ENCODE measurements at places on chromosomes 7 and 10. TPM values are rescaled to one million over a fixed set of nuclear protein-coding genes. Genes with fewer than 3 reads are reported as not detected.

Gene ZNF783
- total RNA-seq: 11.8 TPM

Gene BTBD16
- total RNA-seq: 0.27 TPM

Gene GET4
- 26.6 TPM for total RNA-seq

- H3K36me3 ChIP-seq: no peaks in the 10 kb centered on the region
- DNase-seq: no peak
- H3K27me3 ChIP-seq: peaks cover 6% of the 10 kb centered on the region
Observed at GRCh38 chr7:31372231-31372959, 31.9 kb upstream of the NEUROD6 start.

- H3K4me1 ChIP-seq: no peaks in the 10 kb centered on the region
- no peaks in the 10 kb centered on the region for H3K27me3 ChIP-seq
- H3K36me3 ChIP-seq: peaks cover 5% of the 10 kb centered on the region
- no peak overlapping the region for H3K4me3 ChIP-seq
- no peak overlapping the region for H3K27ac ChIP-seq
- no peak for DNase-seq
Observed at GRCh38 chr7:66464059-66464458, 164.6 kb upstream of the KCTD7 start.

DNA sequence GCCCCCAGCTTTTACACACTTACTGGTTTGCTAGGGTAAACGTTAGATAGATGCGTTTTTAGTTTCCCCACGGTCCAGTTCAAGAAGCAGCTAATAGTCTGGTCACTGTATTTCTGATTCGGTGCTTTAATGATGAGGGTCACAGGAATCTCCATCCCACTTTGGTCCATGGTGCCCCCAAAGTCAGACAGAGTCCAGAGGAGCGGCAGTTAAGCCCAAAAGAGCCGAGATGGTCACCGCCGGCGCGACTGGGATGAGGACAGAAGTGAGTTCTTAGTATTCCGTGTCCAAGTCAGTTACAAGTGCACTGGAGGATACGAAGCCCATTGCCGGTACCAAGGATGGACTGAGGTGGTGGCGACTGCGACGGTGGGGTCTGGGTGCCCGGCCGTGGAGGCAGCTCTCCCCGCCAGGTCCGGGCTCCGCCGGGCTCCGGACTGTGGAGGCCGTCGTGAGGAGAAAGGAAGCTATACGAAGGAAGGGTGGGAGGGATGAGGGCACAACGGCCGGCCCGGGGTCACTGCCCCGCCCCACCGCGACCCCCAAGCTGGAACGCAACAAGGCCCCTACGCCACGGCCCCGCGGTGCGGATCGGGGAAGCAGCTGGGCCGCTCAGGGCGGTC lies 663 bp downstream of the HERPUD2 start:
- DNase-seq: no peak
- H3K27ac ChIP-seq: peak overlapping the region; percentile 79
- peaks cover 5% of the 10 kb centered on the region for H3K36me3 ChIP-seq
- H3K27me3 ChIP-seq: no peaks in the 10 kb centered on the region
- H3K4me3 ChIP-seq: peak overlapping the region; percentile 69

GRCh38 chr10:102157224-102157623 lies 5.0 kb downstream of the NOLC1 start:
- no peak for DNase-seq
- H3K27ac ChIP-seq: no peak overlapping the region
- H3K36me3 ChIP-seq: peaks cover 66% of the 10 kb centered on the region
- H3K27me3 ChIP-seq: no peaks in the 10 kb centered on the region
- peaks cover 6% of the 10 kb centered on the region for H3K4me1 ChIP-seq
- H3K4me3 ChIP-seq: no peak overlapping the region

DNA sequence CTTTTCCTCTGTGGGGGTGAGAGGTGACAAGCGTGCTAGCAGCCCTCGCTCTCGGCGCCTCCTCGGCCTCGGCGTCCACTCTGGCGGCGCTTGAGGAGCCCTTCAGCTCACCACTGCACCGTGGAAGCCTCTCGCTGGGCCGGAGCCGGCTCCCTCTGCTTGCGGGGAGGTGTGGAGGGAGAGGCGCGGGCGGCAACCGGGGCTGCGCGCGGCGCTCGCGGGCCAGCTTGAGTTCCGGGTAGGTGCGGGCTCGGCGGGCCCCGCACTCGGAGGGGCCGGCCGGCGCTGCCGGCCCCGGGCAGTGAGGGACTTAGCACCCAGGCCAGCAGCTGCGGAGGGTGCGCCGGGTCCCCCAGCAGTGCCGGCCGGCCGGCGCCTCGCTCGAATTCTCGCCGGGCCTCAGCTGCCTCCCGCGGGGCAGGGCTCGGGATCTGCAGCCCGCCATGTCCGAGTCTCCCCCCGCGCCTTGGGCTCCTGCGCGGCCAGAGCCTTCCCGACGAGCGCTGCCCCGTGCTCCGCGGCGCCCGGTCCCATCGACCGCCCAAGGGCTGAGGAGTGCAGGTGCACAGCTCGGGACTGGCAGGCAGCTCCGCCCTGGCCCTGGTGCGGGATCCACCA lies 352.8 kb upstream of the PODXL start:
- DNase-seq: no peak
- H3K4me3 ChIP-seq: no peak overlapping the region
- peaks cover 43% of the 10 kb centered on the region for H3K27me3 ChIP-seq
- H3K36me3 ChIP-seq: no peaks in the 10 kb centered on the region

GRCh38 chr7:96276019-96276418 lies 45.9 kb downstream of the SLC25A13 start:
- no peaks in the 10 kb centered on the region for H3K4me1 ChIP-seq
- no peaks in the 10 kb centered on the region for H3K36me3 ChIP-seq
- no peak overlapping the region for H3K27ac ChIP-seq
- DNase-seq: no peak

- no peak overlapping the region for H3K4me3 ChIP-seq
- H3K27ac ChIP-seq: no peak overlapping the region
- peaks cover 2% of the 10 kb centered on the region for H3K36me3 ChIP-seq
- peaks cover 26% of the 10 kb centered on the region for H3K27me3 ChIP-seq
- H3K4me1 ChIP-seq: peaks cover 3% of the 10 kb centered on the region
Observed at GRCh38 chr10:124459395-124459794, 2.2 kb upstream of the LHPP start.

DNA sequence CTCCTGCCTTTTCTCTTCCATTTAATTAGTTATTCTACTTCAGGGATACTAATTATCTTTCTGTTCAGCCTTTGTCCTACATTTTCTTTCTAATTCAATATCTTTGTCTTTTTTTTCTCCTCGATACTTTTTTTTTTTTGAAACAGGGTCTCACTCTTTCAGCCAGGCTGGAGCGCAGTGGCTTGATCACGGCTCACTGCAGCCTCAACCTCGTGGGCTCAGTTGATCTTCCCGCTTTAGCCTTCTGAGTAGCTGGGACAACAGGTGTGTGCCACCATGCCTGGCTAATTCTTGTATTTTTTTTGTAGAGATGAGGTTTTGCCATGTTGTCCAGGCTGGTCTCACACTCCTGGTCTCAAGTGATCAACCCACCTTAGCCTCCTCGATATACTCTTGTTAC lies 38.9 kb downstream of the CCSER2 start:
- H3K4me3 ChIP-seq: no peak overlapping the region
- H3K4me1 ChIP-seq: no peaks in the 10 kb centered on the region
- peaks cover 2% of the 10 kb centered on the region for H3K36me3 ChIP-seq

DNA sequence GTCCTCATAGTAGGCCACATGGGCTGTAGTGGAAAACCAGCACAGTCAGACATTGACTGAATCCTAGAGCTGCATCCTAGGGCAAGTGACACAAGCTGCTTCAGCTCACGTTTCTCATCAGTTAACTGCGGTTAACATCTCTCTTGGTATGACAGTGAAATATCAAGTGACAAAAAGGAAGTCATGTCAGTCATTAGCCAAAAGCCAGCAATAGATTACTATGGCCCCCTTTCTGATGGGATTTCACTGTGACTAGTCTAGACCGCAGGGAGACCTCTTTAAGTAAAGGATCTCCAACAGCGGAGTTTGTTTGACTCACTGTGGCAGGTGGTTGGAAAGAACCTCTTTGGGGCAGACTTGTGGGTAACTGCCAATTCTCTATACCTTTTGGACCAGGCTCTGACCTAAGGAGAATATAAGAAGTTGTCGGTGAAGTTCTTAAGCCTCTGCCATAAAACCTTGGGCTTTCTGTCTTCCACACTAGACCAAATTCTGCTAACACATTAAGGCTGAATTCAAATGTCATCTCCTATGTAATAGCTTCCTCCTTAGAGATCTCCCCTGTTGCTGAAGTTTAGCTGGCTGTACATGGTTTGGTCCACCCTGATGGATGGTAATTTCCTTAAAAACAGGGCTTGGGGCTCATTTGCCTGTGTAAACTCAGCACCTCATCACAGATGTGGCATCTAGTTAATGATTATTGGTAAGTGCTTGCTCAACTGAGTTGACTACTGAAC lies 115.3 kb downstream of the SGMS1 start:
- no peak overlapping the region for H3K27ac ChIP-seq
- H3K27me3 ChIP-seq: no peaks in the 10 kb centered on the region
- DNase-seq: no peak
- H3K4me1 ChIP-seq: peaks cover 28% of the 10 kb centered on the region

- no peaks in the 10 kb centered on the region for H3K4me1 ChIP-seq
- H3K36me3 ChIP-seq: no peaks in the 10 kb centered on the region
- H3K27ac ChIP-seq: no peak overlapping the region
- H3K4me3 ChIP-seq: no peak overlapping the region
Observed at GRCh38 chr10:3714967-3715366, 70.0 kb downstream of the KLF6 start.

- H3K27me3 ChIP-seq: peaks cover 6% of the 10 kb centered on the region
- no peak for DNase-seq
- no peak overlapping the region for H3K4me3 ChIP-seq
- peaks cover 22% of the 10 kb centered on the region for H3K4me1 ChIP-seq
- no peak overlapping the region for H3K27ac ChIP-seq
Observed at GRCh38 chr7:159063046-159063840, 81.4 kb downstream of the VIPR2 start.

DNA sequence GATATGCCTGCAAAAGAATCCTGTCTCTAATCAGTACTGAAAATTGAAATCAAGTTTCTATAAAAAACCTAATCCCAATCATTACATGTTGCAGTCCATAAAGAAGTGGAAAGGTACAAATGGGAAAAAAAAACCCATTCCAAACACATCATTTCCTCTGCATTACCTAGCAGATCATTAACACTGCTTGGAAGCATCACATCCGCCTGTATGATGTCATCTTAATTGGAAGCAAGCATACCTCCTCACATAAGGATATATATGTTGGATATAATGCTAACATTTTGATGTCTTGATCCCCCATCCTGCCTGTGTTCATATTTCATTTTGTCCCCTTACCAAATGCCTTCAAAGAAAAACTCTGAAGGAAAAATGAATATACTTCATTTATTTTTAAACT lies 241.3 kb upstream of the AOAH start:
- H3K27ac ChIP-seq: no peak overlapping the region
- H3K36me3 ChIP-seq: no peaks in the 10 kb centered on the region
- no peak overlapping the region for H3K4me3 ChIP-seq
- DNase-seq: peak; percentile 27
- H3K4me1 ChIP-seq: no peaks in the 10 kb centered on the region

GRCh38 chr7:127798023-127798422 lies 146.0 kb downstream of the SND1 start:
- no peak overlapping the region for H3K4me3 ChIP-seq
- DNase-seq: peak; percentile 38
- H3K36me3 ChIP-seq: no peaks in the 10 kb centered on the region
- H3K27ac ChIP-seq: no peak overlapping the region
- H3K4me1 ChIP-seq: peaks cover 6% of the 10 kb centered on the region

DNA sequence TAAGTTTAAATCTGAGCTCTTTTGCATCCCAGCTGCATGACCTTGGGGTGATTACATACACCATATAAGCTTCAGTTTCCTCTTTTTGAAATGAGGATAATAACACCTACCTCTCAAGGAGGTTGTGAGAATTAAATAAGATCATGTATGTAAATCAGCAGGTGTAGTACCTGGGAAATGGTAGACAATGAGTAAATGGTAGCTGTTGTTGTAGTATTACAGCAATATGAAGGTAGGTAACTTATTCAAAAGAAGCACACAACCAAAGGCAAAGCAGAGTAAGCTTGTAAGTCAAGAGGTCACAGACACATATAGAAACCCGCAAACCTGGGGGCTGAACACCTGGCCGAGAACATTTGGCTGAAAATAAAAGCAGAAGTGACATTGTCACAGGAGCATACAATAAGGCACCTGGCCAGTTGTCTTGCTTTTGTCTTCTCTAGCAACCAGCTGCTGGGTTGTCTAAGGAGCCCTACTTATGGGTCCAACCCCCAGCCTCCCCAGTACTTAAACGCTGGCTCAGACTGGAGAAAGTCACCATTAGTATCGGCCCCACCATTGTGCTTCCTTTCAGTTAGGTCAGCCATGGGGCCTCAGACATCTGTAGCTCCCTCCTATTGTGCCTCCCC lies 203.6 kb upstream of the MKLN1 start:
- peaks cover 4% of the 10 kb centered on the region for H3K27me3 ChIP-seq
- H3K27ac ChIP-seq: no peak overlapping the region
- DNase-seq: no peak
- no peaks in the 10 kb centered on the region for H3K36me3 ChIP-seq

DNA sequence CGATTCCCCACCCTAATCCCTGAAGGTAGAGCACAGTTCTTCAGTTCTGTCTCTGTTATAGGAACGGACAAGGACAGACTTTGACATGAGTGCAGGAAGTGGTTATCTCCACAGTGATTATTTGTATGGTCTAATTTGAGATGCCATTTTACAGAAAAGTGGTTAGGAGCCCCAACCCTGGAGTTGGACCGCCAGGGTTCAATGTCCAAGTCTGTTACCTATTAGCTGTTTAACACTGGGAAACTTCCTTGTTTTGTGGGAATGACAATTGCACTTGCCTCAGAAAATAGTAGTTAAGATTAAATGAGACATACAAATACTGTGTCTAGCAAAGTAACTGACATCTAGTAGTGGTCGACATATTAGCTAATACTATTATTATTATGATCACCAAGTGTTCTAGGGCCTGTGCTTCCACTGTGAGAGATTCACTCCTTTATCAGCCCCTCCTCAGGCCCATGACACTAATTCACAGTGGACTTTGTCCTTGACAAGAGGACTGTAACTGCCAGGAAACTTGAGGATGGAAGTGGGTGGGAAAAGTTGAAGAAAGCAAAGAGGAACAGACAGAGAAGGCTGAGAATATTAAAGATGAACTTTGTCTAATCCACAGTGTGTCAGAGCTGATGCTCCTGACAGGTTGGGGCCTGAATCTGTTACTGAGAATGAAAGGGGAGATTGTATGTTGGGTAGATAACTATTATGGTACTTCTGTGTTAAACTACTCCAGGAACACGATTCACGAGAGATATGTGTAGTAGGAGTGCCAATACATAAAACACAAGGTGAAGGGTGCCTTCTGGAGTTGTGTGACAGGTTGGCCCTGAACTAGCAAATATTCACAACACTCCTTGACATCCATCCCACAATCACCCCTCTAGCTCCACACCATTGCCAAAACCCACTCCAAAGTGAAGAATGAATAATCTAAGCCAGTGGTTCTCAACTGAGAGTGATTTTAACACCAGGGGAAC lies 66.4 kb downstream of the TAC1 start:
- H3K27ac ChIP-seq: no peak overlapping the region
- no peak for DNase-seq
- H3K36me3 ChIP-seq: no peaks in the 10 kb centered on the region
- H3K27me3 ChIP-seq: no peaks in the 10 kb centered on the region
- H3K4me1 ChIP-seq: no peaks in the 10 kb centered on the region

- H3K36me3 ChIP-seq: no peaks in the 10 kb centered on the region
- no peaks in the 10 kb centered on the region for H3K4me1 ChIP-seq
- no peak for DNase-seq
- no peak overlapping the region for H3K4me3 ChIP-seq
- H3K27ac ChIP-seq: no peak overlapping the region
Observed at GRCh38 chr10:55058800-55059199, 257.8 kb upstream of the PCDH15 start.

- H3K36me3 ChIP-seq: no peaks in the 10 kb centered on the region
- H3K27ac ChIP-seq: no peak overlapping the region
- no peak overlapping the region for H3K4me3 ChIP-seq
- H3K4me1 ChIP-seq: no peaks in the 10 kb centered on the region
- no peak for DNase-seq
Observed at GRCh38 chr10:26194275-26194674, 22.3 kb upstream of the GAD2 start.

- DNase-seq: peak; percentile 23
- H3K4me1 ChIP-seq: no peaks in the 10 kb centered on the region
- H3K27ac ChIP-seq: no peak overlapping the region
Observed at GRCh38 chr7:127910670-127911069, 120.6 kb downstream of the LRRC4 start.
